ENCODE measurements at places on chromosomes 7 and 10. TPM values are rescaled to one million over a fixed set of nuclear protein-coding genes. Genes with fewer than 3 reads are reported as not detected.

DNA sequence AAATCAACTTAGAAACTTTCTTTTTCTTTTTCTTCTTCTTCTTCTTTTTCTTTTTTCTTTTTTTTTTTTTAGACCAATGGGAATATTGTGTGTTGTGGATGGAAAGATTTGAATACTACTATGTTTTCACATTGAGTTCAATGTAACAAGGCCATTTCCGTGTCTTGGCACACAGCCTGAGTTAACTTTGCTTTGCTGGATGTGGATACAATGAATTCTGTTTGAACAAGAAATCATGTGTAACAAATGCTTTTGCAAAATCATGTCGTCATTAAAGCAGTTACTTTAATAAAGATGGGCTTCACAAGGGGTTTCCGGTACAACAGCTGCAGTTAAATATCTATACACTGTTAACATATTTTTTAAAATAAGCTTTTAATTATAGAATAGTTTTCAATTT lies 13.5 kb upstream of the ENTPD1 start:
- peaks cover 20% of the 10 kb centered on the region for H3K36me3 ChIP-seq
- DNase-seq: no peak
- H3K4me3 ChIP-seq: no peak overlapping the region
- H3K27ac ChIP-seq: no peak overlapping the region
- peaks cover 38% of the 10 kb centered on the region for H3K4me1 ChIP-seq

- peaks cover 14% of the 10 kb centered on the region for H3K4me1 ChIP-seq
- DNase-seq: no peak
- no peak overlapping the region for H3K27ac ChIP-seq
Observed at GRCh38 chr10:69172241-69172982, 7.6 kb upstream of the SUPV3L1 start.

DNA sequence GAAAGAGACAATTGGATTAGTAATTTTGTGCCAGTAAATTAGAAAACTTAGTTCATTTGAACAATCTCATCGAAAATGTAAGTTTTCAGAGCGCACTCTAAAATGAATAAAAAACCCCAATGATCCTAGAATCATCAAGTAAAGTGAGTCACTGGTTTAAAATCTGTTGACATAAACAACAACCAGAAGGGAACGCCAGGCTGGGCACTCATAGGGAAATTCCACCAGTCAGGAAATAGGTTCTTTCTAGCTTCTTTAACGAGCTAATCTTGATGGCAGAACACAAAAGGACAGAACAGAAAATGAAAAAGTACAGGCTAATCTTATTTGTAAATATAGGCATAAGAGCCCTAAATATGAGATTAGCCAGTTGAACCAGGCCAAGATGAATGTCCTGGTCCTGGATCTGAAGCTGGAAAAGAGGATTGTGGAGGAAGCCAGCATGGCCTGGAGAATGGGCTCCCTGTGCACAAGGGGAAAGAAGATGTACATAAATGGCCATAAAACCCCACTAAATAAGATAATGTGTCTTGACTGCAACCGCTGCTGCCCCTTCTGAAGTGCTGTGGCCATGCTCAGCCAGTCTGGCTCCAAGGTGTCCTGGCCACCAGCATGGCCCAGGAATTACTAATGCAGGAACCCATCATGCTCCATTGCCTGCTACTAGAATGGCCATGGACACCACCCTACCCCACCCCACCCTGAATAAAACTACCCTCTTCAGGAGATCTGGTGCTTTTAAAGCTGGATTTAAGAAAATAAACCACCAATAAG lies 114.0 kb downstream of the WDFY4 start:
- H3K36me3 ChIP-seq: peaks cover 9% of the 10 kb centered on the region
- peaks cover 37% of the 10 kb centered on the region for H3K4me1 ChIP-seq
- no peak overlapping the region for H3K4me3 ChIP-seq
- H3K27me3 ChIP-seq: peaks cover 8% of the 10 kb centered on the region
- DNase-seq: peak; percentile 26

GRCh38 chr10:71597821-71598498 lies 121.6 kb downstream of the C10orf105 start:
- no peaks in the 10 kb centered on the region for H3K36me3 ChIP-seq
- H3K27ac ChIP-seq: no peak overlapping the region
- H3K4me3 ChIP-seq: no peak overlapping the region
- peaks cover 3% of the 10 kb centered on the region for H3K27me3 ChIP-seq
- DNase-seq: no peak

GRCh38 chr10:129888784-129889616 lies 75.1 kb downstream of the EBF3 start:
- no peaks in the 10 kb centered on the region for H3K36me3 ChIP-seq
- peak; percentile 52 for DNase-seq
- H3K4me3 ChIP-seq: no peak overlapping the region
- H3K4me1 ChIP-seq: no peaks in the 10 kb centered on the region
- H3K27me3 ChIP-seq: no peaks in the 10 kb centered on the region
- no peak overlapping the region for H3K27ac ChIP-seq

DNA sequence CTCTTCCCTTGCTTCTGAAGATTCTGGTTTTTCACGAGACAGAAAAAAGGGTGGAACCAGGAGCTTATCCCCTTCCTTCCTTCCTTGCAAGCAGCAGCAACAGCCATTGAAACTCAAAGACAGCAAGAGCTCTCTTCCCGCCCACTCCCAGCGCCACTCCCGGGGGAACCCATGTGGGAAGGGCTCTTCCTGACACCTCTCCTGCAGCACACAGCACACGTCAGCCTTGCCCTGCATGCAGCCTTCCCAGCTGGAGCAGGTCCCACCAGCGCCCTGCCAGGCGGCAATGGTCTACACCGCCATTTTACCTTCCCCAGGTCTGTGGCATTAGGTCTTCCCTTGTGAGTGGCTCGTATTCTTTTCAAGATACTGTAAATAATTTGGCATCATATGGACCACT lies 161.8 kb downstream of the MGMT start:
- H3K36me3 ChIP-seq: peaks cover 5% of the 10 kb centered on the region
- no peak overlapping the region for H3K27ac ChIP-seq
- DNase-seq: no peak

- H3K27me3 ChIP-seq: no peaks in the 10 kb centered on the region
- DNase-seq: peak; percentile 90
- peaks cover 48% of the 10 kb centered on the region for H3K36me3 ChIP-seq
- peak overlapping the region; percentile 74 for H3K27ac ChIP-seq
Observed at GRCh38 chr10:69392481-69393000, 24.2 kb downstream of the TACR2 start.

DNA sequence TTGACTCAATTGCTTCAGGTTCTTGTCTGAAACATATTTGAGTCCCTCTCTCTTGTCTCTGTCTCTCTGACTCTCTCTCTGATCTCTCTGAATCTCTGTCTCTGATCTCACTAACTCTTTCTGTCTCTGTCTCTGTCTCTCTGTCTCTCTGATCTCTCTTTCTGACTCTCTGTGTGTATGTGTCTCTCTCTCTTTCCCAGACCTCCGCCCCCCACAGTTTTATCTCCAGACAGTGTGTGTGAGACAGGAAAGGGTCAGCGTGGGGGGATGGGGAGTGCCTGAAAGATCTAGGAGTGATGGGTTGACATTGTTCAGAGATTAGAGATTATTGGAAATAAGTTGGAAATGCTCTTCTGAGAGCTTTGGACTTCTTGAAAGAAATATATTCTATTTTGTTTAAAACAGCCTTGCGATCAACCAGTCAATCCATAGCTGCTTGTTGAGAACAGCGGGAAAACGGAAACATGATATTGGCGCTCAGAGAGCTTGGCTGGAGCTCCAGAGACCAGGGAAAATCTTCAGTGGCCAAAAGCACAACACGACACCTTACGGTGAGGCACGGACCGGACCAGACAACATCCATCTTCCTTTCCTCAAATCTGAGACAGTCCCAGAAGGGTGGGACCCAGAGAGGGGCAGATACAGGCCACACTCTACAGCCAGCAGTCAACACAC lies 35.5 kb downstream of the CALML3 start:
- no peak overlapping the region for H3K27ac ChIP-seq
- H3K4me1 ChIP-seq: peaks cover 14% of the 10 kb centered on the region
- no peak for DNase-seq
- no peaks in the 10 kb centered on the region for H3K36me3 ChIP-seq
- peaks cover 15% of the 10 kb centered on the region for H3K27me3 ChIP-seq
- H3K4me3 ChIP-seq: no peak overlapping the region

DNA sequence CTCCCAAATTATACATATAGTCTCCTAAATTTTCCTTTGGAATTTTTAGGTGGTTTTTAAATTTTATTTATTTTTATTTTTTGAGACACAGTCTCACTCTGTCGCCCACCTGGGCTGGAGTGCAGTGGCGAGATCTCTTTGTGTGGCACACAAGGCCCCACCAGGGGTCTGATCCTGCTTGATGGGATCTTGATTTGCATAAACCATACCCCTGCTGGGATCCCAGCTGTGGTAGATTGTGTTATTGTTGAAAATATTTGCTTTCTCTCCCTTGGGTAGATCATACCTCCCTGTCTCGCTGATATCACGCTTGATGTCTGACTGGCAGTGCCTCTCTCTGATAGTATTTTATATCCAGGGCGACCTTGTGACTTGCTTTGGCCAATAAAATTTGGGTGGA lies 5.6 kb upstream of the MUC3A start:
- H3K4me3 ChIP-seq: no peak overlapping the region
- no peaks in the 10 kb centered on the region for H3K4me1 ChIP-seq
- H3K36me3 ChIP-seq: no peaks in the 10 kb centered on the region
- no peak overlapping the region for H3K27ac ChIP-seq

GRCh38 chr10:67864607-67865371 lies 19.7 kb upstream of the SIRT1 start:
- no peak for DNase-seq
- H3K4me3 ChIP-seq: no peak overlapping the region
- H3K27me3 ChIP-seq: no peaks in the 10 kb centered on the region
- no peak overlapping the region for H3K27ac ChIP-seq
- H3K36me3 ChIP-seq: no peaks in the 10 kb centered on the region
- no peaks in the 10 kb centered on the region for H3K4me1 ChIP-seq

- no peak overlapping the region for H3K27ac ChIP-seq
- peaks cover 4% of the 10 kb centered on the region for H3K4me1 ChIP-seq
- DNase-seq: no peak
- H3K36me3 ChIP-seq: no peaks in the 10 kb centered on the region
Observed at GRCh38 chr10:124077208-124077993, 16.0 kb downstream of the CHST15 start.

- no peak overlapping the region for H3K27ac ChIP-seq
- no peaks in the 10 kb centered on the region for H3K27me3 ChIP-seq
- H3K36me3 ChIP-seq: peaks cover 1% of the 10 kb centered on the region
- H3K4me3 ChIP-seq: no peak overlapping the region
Observed at GRCh38 chr7:25132430-25132829, 7.4 kb upstream of the CYCS start.

DNA sequence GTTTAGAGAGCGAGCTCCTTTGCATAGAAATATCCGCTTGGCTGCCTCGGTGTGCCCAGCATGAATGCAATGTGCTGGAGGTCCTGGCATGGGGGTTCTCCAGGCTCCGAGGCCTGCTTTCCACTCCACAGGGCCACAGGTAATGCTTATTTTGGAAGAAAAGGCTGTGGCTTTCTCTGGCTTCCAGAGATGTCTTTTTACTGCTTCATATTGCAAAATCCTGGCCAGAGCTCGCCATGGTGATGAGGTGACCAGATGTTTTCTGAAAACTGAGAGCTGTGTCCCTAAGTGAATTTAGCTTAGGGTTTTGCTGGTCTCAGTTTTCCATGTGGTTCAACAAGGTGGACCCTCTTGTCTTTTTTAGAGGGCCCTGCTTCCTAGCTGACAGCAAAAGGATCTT lies 65.2 kb downstream of the BMPER start:
- H3K4me1 ChIP-seq: no peaks in the 10 kb centered on the region
- no peaks in the 10 kb centered on the region for H3K36me3 ChIP-seq
- no peak for DNase-seq
- no peaks in the 10 kb centered on the region for H3K27me3 ChIP-seq
- no peak overlapping the region for H3K27ac ChIP-seq

DNA sequence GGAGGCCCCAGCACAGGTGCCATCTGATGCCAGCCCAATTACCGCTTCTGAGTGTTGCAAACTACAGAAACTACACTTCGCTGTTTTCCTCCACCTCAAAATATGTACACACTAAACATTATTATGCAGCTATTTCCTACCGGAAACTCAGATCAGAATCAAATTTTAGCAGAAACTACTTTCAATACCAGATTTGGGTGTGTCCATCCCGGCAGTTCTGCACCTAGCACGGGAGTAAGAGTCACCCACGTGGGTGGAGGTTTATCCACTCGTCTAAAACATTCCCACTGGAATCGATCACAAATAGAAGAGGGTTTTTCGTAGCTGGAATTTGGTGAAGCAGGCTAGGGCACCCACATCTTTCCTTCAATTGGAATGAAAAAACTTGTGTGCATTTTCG lies 214.4 kb upstream of the PRKCQ start:
- peaks cover 34% of the 10 kb centered on the region for H3K27me3 ChIP-seq
- no peak for DNase-seq
- no peak overlapping the region for H3K27ac ChIP-seq
- H3K4me1 ChIP-seq: no peaks in the 10 kb centered on the region

DNA sequence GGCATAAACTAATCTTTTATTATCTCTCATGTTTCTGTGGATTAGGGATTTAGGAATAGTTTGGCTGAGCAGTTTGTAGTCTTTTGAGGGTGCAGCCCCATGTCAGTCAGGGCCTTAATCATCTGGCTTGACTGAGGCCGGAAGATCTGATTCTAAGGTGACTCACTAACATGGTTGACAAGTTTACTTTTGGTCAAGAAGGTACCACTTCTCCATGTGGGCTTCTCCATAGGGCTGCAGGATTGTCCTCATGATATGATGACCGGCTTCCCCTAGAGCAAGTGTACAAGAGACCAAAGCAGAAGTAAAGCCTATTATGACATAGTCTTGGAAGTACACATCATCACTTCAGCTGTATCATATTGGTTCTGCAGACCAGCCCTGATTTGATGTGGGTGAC lies 45.9 kb upstream of the OIT3 start:
- peaks cover 4% of the 10 kb centered on the region for H3K36me3 ChIP-seq
- H3K4me3 ChIP-seq: no peak overlapping the region
- no peak for DNase-seq
- H3K27ac ChIP-seq: no peak overlapping the region

GRCh38 chr7:153858355-153858754 lies 193.8 kb upstream of the DPP6 start:
- H3K4me1 ChIP-seq: no peaks in the 10 kb centered on the region
- no peaks in the 10 kb centered on the region for H3K27me3 ChIP-seq
- H3K27ac ChIP-seq: no peak overlapping the region
- no peak for DNase-seq
- H3K4me3 ChIP-seq: no peak overlapping the region

- no peak overlapping the region for H3K27ac ChIP-seq
- H3K4me1 ChIP-seq: no peaks in the 10 kb centered on the region
- no peak for DNase-seq
- no peak overlapping the region for H3K4me3 ChIP-seq
- H3K27me3 ChIP-seq: no peaks in the 10 kb centered on the region
Observed at GRCh38 chr7:79789584-79790345, 336.3 kb upstream of the MAGI2 start.

GRCh38 chr10:79608505-79609375 lies 2.0 kb upstream of the SFTPA1 start:
- H3K27me3 ChIP-seq: peaks cover 7% of the 10 kb centered on the region
- peaks cover 2% of the 10 kb centered on the region for H3K4me1 ChIP-seq

MALSU1 gene
- 59.5 TPM for total RNA-seq

FAM20C gene
- 0.73 TPM for total RNA-seq

SRRM3 gene
- not detected for total RNA-seq

PON1 gene
- not detected for total RNA-seq

H2BK1 gene
- total RNA-seq: not detected

LIPJ gene
- not detected for total RNA-seq

LOXL4 gene
- not detected for total RNA-seq

NKX6-2 gene
- not detected for total RNA-seq

ZCWPW1 gene
- total RNA-seq: 2.6 TPM

IFIT1B gene
- total RNA-seq: not detected

NKX2-3 gene
- not detected for total RNA-seq

VAX1 gene
- total RNA-seq: not detected

SLF2 gene
- 41.4 TPM for total RNA-seq

ZNF485 gene
- total RNA-seq: 1.6 TPM

SAMD9L gene
- 181 TPM for total RNA-seq

FAM24A gene
- not detected for total RNA-seq

PTN gene
- not detected for total RNA-seq
